NCI-H1694 treated with DMSO at 0.1 percent for 48 hours (cell line): ENCODE measurements at places on chromosomes 7 and 10.

- no peak for DNase-seq
These were observed 662 bp downstream of the NRCAM start for GRCh38 chr7:108455551-108455997.

GRCh38 chr7:1459920-1460820 is 900 bp upstream of the MICALL2 start:
- no peak for DNase-seq

- no peak for DNase-seq
These were observed 179.1 kb upstream of the FZD1 start for GRCh38 chr7:91085175-91085574.

DNA sequence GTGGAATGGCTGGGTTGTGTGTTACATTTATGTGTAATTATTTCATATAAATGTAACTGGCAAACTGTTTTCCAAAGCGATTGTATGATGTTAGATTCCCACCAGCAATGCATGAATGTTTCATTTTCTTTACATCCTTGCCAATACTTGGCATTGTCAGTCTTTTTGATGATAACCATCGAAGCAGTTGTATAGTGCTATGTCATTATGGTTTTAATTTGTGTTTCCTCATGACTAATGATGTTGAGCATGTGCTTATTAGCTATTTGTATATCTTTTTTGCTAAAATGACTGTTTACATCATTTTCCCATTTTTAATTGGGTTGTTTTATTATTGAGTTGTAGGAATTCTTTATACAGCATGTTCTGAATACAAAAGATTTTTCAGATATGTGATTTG is 22.3 kb downstream of the AHCYL2 start:
- DNase-seq: no peak

DNA sequence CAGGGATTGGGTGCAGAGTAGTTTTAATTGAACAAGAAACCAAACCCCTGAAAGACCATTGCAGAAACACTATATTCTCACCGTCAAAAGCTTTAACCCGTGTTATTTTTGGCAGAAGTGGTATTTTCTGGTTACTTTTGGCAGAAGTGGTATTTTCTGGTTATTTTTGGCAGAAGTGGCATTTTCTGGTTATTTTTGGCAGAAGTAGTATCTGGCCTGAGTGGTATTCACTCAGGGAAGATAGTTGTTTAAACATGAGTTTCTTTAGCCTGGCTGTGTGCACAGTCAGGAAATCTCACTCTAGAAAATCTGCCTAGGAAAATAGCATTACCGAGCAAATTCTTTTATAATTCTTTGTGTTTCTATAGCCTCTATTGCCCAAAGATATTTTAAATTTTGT is 322.7 kb downstream of the GFRA1 start:
- DNase-seq: no peak

- DNase-seq: no peak
These were observed 109.1 kb downstream of the LSM5 start for GRCh38 chr7:32381024-32381601.

DNA sequence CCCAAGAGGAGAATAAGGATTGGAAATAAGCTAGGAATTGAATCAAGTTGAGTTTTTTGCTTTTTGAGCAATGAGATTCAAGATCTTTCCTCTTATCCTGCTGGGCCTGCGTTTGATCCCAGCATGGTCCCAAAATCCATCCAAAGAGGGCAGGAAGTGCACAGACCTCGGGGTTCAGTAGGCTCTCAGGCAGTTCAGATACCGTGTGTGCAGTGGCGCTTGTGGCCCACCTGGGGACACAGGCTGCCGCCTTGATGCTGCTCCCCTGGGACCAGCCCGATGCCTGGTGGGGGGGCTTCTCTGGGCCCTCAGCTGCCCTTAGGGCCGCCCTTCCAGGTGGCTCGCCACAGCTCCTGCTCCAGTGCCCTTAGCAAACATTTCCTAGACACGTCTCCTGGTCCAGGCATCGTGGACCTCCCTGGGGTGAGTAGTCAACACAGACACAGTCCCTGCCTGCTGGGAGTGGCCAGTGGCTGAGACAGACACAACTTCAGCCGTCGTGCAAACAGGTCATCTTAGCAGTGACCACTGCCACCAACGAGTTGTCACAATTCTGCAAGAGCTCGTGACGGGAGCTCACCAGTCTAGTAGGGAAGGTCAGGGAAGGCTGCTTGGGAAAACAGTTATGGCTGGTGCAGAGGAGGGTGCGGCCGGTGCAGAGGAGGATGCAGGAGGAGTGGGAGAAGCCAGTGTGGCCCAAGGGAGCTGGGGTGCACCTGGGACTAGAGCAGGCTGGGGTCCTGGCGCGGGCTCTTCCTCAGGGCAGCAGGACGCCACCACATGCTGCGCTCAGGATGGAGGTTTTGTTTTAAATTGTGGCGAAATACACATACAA is 21.7 kb upstream of the JAKMIP3 start:
- no peak for DNase-seq

DNA sequence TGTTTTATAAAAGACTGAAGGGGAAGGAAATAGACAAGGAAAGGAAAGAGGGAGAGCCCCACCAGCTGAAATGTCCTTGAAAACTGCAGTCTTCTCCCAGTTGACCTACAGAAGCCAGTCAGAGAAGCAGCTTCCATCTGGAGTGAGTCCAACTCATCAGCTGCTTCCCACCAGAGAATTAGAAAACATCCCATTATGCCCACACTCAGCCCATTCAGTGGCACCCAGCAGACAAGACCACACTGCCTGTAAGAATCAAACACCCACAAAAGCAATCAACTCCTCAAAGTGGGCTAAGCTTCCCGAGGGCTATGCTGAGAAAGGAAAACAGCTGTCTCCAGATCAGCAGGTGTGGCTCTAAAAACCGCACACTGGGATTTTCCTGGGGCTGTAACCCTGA is 29.6 kb upstream of the TMEM213 start:
- no peak for DNase-seq

DNA sequence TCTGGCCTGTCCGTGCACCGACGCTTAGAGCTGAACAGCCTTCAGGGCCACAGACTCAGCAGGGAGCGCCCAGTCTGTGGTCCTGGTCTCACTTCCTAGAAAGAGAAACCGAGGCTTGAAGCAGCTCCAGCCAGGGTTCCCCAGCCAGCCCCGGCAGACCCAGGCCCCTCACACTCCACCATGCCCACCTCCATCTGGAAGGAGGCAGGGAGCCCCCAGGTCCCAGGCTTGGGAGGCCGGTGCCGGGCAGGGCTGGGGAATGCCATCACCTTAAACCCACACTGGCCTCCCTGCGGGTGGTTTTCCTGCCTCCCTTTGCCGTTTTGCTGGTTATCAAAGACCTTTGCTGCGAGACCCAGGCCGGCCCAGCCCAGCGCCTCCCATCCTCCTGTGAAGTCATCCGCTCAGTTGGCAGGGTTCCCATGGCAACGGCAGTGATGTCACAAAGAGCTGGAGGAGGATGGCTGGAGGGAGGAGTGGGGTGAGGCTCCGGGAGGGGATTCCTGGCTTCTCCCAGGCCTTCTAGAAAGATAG is 24.0 kb downstream of the ELFN1 start:
- DNase-seq: no peak

DNA sequence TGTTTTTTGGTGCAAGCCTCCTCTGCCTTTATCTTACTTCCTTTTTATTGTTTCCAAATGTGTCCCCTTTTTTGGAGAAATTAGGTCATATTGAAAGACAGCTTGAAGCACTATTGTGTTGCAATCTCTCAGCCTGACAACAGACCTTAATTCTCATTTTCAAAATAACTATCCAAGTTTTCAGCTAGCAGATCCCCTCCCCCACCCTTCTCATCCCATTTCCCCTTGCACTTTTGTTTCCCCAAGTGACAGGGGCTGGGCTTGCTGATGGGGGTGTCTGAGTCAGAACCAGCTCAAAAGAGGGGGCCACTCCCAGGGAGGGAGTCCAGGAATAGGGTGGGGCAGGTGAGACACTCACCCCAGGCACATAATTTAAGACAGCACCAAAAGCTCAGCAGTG is 75.3 kb downstream of the MKI67 start:
- DNase-seq: no peak

- no peak for DNase-seq
These were observed 20.2 kb upstream of the INSIG1 start for GRCh38 chr7:155277385-155277994.

GRCh38 chr10:111076682-111077478 is at the start of gene ADRA2A:
ADRA2A (plus strand) TSS chr10:111077029; CDS start chr10:111077997, 968 bp downstream.
- DNase-seq: peak; percentile 16

- no peak for DNase-seq
These were observed 105.0 kb downstream of the PRTFDC1 start for GRCh38 chr10:24847112-24848070.

DNA sequence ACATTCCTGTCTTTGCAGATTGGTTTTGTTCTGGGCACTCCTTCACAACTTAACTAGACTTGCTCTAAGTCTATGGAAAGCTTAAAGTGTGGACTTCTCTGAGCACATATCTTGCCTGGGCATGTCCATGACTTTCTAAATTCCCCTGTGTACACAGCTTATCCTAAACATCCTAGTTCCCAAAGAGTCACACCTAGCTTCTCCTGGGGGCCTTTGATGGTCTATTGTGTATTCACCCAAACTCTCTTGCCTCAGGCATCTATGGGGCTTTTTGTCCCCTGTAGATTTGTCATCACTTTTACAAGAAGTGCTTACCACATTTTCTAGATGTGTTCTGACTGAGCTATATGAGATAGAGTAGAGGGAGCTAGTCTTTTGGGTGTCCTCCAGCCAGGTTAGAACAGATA is 12.2 kb upstream of the ZNF488 start:
- no peak for DNase-seq

DNA sequence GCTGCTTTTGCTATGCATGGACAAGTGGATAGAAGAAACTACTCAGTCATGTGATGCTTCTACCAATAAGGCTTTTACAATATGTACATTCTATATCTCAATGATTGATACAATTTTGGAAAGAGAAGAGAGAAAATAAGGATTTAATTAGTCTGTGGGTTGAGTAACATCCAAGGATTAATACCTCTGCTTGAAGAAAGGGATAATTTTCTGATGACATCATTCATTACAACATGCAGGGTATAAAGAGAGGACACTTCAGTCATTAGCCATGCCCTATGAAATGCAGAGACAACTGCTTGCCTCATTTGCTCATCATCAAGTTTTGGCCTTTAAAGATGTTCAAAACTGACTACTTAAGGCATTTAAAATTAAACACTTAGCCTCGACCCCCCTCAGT is 237.3 kb downstream of the AHR start:
- DNase-seq: no peak

GRCh38 chr10:101063050-101063525 is 1.3 kb downstream of the KAZALD1 start:
- no peak for DNase-seq

DNA sequence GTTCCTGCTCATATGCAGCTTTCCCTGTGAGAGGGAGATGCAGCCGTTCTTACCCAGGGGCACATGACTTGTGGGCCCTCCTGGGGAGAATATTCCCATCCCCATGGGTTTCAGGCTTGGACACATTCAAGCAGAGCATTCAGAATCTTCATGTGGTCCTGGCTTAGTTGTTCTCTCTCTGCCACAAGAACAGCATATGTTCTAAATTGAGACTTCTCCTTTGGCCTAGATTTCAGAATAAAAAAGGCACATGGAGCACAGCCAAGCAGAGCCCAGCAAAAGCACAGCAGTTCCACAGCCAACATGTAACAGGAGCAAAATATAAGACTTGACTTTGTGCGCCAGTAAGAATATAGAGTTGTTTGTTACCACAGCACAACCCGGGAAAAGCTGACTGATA is 306.4 kb upstream of the MYO3A start:
- DNase-seq: no peak

GRCh38 chr7:18962031-18962430 is 155.4 kb downstream of the TWIST1 start:
- DNase-seq: no peak

- no peak for DNase-seq
These were observed 48.9 kb upstream of the PDCD4 start for GRCh38 chr10:110822712-110823311.

DNA sequence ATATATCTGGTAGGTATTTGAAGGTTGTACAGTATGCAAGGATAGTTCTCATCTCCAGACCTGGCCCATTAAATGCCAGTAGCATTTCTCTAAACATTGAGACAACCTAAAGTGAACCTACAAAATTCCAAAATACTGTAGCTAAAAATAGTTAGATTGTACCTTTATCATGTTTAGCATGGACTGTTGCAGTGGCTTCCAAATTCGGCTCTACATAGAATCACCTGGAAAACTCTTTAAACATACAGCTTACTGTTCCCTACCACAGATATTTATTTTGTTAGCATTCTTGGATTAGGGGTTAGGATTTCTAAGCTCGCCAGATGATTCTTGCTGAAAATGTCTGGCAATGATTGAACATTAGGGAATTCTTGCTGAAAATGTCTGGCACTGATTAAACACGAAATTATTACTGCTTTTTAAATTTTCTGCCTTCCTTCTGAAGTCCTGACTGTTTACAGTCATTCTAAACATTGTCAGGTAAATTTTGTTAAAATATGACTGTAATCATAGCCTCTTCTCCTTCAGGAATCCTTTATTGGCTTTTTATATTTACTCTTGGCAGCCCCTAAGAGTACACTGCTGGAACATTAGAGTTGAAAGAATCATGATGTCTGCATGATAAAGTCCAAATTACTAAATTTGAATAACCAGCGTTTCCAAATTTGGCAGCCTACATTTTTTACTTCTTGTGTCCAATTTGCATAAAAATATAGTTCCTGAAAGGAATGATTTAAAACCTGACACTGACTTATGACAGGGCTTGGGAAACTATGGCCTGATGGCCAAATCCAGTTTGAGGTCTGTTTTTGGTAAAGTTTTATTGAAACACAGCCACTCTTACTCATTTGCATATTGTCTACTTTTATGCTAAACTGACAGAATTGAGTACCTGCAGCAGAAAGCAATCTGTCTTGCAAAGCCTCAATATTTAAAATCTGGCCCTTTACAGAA is 40.3 kb downstream of the SHOC2 start:
- no peak for DNase-seq

DNA sequence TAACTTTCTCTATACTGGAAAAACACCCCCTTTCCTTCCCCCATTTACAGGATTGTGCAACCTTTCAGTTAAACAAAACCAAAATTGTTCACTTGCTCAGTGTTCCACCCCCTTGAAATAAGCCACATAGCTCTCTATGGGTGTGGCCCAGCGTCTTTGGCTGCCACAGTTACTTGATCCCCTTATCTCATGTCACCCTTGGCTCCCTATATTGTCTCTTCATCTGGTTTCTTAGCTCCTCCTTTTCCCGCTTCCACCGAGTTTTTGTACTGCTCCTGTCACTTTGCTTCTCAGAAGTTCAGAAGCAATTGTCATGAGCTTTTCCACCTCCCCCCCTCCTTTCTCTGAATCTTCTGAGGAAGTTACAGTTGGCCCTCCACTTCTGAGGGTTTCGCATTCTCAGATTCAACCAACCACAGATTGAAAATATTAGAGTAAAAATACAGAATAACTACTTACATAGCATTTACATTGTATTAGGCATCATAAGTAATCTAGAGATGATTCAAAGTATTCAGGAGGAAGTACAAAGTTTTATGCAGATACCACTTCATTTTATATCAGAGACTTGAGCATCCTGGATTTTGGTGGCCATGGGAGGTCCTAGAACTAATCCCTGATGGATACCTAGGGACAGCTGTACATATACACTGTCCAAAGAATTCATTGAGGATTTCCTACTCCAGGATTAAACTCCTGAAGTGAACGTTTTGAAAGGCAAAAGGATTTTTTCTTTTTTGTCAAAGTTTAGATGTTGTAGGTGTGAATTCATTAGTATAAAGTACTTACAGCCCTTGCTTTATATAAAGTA is 60.4 kb downstream of the ADD3 start:
- DNase-seq: no peak

GRCh38 chr10:127293640-127294039 is 97.2 kb upstream of the INSYN2A start:
- DNase-seq: no peak
